ENCODE measurements at places on chromosomes 12 and 14. TPM values are rescaled to one million over a fixed set of nuclear protein-coding genes. Genes with fewer than 3 reads are reported as not detected.
A peak's percentile ranks its signal among the peaks of the same experiment; 100 is the strongest.

Gene GPR132
- 2.2 TPM for total RNA-seq

Gene GPR135
- 6.7 TPM for total RNA-seq

Gene ZBTB42
- 6.9 TPM for total RNA-seq

DNA sequence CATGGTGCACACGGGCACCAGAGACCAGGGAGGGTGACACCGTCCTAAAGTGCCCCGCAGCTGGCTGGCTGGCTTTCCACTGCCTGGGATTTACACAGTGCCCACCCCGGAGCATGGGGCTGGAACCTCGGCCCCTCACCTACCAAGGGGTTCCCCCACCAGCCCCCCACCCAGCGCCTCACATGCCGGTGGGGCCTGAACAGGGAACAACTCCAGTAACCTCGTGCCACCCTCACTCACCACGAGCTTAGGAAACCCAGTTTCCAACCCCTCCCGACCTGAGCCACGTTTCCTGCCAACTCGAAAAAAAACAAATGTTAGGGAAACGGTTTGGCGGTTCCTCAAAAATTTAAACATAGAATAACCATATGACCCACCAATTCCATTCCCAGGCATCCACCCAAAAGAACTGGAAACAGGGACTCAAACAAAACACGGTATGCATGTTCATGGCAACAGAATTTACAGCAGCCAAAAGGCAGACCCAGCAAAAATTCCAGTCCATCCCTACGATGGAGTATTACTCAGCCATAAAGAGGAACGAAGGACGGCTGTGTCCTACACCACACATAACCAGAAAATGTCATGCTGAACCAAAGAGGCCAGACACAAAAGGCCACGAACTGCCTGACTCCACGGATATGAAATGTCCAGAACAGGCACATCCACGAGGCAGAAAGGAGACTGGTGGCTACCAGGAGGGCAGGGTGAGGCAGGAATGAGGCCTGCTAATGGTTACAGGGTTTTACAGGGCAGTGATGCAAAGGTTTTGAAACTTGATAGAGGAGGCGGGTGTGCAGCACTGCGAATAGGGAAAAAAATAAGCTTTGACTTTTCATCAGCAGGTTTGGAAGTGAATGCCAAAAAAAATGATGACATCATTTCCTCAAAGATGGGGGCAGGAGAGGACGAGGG is 68.9 kb downstream of the NCOR2 start:
- H3K36me3 ChIP-seq = peaks cover 3% of the 10 kb centered on the region
- no peak overlapping the region for H3K4me3 ChIP-seq
- peak overlapping the region; percentile 83 for H3K27ac ChIP-seq
- peaks cover 50% of the 10 kb centered on the region for H3K4me1 ChIP-seq
- DNase-seq = peak; percentile 81

DNA sequence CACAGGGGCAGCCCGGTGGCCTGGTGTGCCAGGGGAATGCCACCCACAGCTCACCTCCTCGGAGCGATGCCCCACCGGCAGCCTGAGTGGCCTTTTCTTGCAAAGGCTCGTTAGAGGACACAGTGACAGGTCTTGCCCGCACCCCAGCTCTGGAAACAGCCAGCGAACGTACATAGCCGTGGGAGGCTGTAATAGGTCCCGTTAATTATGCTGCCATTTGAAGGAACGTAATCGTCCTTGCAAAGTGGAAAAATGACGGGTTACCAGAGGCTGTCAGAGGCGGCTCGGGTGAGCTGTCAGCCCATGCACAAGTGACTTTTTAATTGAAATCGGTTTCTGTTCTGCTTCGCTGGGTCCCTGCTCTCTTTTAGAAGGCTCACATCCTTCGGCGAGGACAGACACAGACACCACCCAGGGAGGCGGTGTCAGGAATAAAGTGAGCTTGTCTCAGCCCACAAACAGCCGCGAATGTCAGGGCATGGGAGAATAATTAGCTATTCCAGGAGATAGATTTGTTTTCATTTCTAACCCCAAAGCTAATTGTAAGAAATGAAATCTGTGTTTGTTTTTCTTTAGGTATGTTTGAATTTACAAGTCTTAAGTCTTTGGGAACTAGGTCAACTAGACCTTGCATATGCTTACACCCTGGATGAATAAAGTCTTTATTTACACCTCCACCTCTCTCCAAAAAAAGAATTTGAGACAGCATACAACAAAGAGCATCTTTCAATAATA is 77.2 kb upstream of the RFLNA start:
- DNase-seq = peak; percentile 32
- H3K36me3 ChIP-seq = no peaks in the 10 kb centered on the region
- peak overlapping the region; percentile 15 for H3K4me3 ChIP-seq
- no peak overlapping the region for H3K27ac ChIP-seq
- H3K27me3 ChIP-seq = no peaks in the 10 kb centered on the region
- H3K4me1 ChIP-seq = peaks cover 4% of the 10 kb centered on the region

GRCh38 chr14:20489093-20489994 is 16.0 kb upstream of the RNASE10 start:
- no peaks in the 10 kb centered on the region for H3K27me3 ChIP-seq
- H3K27ac ChIP-seq = no peak overlapping the region
- no peaks in the 10 kb centered on the region for H3K4me1 ChIP-seq
- no peaks in the 10 kb centered on the region for H3K36me3 ChIP-seq
- no peak for DNase-seq

DNA sequence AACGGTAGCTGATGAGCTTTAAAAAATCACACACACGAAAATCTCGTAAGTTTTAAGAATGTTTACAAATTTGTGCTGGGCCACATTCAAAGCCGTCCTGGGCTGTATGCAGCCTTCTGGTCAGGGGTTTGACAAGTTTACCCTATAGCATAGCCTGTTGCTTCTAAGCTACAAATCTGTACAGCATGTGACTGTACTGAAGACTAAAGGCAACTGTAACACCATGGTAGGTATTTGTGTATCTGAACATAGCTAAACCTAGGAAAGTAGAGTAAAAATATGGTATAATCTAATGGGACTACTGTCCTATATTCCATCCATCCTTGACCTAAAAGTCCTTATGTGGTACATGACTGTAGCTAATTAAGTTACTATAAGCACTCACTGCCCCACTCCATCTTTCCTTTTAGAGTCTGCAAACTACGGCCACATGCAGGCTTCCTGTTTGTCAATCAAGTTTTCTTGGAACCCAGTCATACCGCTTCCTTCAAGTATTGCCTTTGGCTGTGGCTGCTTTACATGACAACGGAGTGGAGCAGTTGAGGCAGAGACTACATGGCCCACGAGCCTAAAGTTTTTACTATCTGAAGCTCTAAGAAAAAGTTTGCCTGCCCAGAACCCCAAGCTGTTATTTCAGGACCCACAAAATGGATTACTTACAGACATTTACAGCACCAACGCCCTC is 18.5 kb downstream of the KRT7 start:
- H3K36me3 ChIP-seq = no peaks in the 10 kb centered on the region
- H3K4me3 ChIP-seq = no peak overlapping the region
- peaks cover 12% of the 10 kb centered on the region for H3K4me1 ChIP-seq
- H3K27ac ChIP-seq = no peak overlapping the region
- DNase-seq = no peak

GRCh38 chr12:48943221-48943620 is 14.1 kb downstream of the ARF3 start:
- no peak overlapping the region for H3K27ac ChIP-seq
- DNase-seq = no peak
- H3K27me3 ChIP-seq = no peaks in the 10 kb centered on the region
- peaks cover 24% of the 10 kb centered on the region for H3K36me3 ChIP-seq
- no peaks in the 10 kb centered on the region for H3K4me1 ChIP-seq
- H3K4me3 ChIP-seq = no peak overlapping the region

DNA sequence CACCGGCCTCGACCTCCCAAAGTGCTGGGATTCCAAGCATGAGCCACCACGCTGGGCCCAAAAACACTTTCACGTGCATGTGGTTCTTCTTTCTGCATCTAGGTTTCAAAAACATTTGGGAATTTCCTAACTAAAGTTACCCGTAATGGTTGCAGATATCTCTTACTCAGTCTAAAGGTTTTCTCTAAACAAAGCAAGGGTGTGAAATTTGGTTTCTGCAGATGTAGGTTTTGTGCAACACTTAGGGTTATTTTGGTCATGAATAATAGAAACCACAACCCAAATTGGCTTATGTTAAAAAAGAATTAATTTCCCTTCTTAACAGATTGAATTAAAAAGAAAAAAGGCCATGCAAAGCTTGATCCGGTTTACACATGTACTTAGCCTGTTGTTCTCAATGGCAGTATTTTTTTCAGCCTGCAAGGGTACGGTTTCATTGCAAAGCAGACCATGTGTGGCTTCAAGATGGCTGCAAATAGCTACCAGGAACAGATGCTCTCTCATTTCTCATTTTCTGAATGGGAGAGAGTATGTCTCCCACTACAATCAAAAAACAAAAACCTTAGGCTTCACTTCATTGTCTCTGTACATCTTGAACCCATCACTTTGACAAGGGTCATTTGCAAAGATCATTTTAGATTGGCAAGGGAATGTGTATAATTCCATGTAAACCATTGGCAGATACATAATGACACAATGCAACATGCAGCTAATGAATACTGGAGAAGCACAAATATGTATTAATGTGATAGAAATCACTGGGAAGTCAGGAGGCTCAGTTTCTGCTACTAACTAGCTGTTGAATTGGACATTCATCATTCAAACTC is 491.2 kb upstream of the FLRT2 start:
- no peak for DNase-seq
- no peaks in the 10 kb centered on the region for H3K27me3 ChIP-seq
- H3K4me1 ChIP-seq = no peaks in the 10 kb centered on the region
- no peaks in the 10 kb centered on the region for H3K36me3 ChIP-seq
- no peak overlapping the region for H3K4me3 ChIP-seq

DNA sequence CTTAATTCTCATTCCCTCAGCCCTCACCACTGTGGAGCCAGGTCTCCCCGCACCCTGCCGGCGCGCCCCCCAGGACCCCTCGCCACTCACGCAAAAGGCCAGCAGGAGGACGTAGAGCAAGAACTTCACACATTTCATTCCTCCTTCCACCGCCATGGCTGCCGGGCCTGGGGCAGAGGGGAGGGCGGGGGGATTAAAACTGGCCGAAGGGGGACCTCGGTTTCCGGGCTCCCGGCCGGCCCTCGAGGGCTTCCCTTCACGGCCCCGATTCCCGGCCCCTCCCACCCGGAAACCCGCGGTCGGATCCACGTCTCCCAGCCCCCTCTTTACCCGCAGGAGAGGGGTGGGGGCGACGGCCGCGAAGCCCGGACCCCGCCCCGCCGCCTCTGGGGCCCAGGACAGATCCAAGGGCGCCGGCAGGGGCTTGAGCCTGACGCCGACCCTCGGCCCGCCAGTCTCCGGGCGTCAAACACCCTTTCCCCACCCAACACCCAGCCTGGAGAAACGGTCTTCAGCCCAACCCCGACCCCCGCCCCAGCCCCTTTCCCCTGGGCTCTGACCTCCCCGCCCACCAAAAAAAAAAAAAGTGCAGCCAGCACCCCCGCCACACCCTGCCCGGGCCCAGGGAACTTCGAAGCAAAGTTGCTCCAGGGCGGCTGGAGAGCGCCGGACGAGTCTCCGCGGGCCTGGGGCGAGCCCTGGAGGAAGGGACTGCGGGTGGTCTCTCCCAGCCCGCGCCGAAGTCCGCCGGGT is 447 bp downstream of the CD63 start:
- DNase-seq = no peak
- peaks cover 35% of the 10 kb centered on the region for H3K4me1 ChIP-seq
- H3K27ac ChIP-seq = peak overlapping the region; percentile 99
- H3K36me3 ChIP-seq = peaks cover 27% of the 10 kb centered on the region

- H3K27me3 ChIP-seq = no peaks in the 10 kb centered on the region
- H3K4me1 ChIP-seq = no peaks in the 10 kb centered on the region
- H3K36me3 ChIP-seq = no peaks in the 10 kb centered on the region
- DNase-seq = no peak
Measured at GRCh38 chr14:81153187-81153586, 67.6 kb downstream of the GTF2A1 start.

- no peak overlapping the region for H3K27ac ChIP-seq
- H3K4me1 ChIP-seq = peaks cover 24% of the 10 kb centered on the region
- H3K36me3 ChIP-seq = no peaks in the 10 kb centered on the region
Measured at GRCh38 chr14:35414365-35414764, 9.8 kb upstream of the NFKBIA start.

Measured in astrocyte (in vitro differentiated cells and primary cell).